ENCODE measurements at places on chromosomes 2 and 18.

GRCh38 chr2:18176679-18177215 is 298.3 kb downstream of the KCNS3 start:
- no peak for DNase-seq

DNA sequence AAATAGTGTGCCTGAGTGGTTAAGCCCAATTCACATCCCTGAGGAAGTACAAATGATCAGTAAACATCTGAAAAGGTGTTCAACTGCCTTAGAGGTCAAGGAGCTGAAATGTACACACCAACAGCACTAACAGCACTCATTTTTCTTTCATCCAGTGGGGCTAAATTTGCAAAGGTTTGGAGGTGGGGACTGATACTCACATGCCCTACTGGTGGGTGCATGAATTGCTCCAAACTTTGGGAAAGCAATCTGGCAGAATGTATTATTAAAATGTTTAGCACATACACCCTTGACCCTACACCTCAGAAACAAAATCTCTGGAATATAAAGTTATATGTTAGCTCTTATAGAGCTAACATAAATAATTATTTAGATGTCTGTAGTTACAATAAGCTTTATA is 19.0 kb upstream of the FAM178B start:
- no peak for DNase-seq

DNA sequence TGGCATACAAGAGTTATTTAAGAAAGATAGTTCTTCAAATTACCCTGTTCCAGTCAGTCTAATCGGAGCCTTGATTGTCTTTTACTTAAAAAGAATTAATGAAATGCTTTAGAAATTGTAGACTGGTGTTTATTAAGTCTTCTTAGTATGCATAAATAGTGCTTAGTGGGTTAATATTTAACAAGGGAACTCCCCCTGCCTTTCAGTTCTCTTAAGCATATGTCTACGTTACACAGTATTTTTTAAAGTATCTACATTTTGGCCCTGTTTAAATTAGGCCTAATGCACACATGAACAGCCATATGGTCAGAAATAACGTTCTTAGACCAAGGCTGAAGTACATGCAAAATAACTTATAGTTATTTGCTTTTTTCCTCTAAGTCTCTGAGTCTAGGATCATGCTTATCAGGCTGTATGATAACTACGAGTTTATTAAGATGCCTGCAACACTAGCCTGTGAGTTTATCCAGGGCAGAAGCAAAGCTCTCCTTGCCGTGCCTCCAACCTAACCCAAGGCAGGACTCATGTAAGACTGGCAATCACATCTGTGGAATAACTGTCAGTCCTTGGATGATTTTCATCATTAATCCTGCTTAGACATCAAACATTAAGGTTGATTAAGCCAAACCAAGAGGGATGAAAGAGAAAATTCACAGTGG is 6.7 kb downstream of the BCL2 start:
- DNase-seq: no peak

GRCh38 chr2:174013315-174013751 is 48.2 kb upstream of the SP3 start:
- DNase-seq: no peak

GRCh38 chr18:30988440-30988839 is 54.1 kb downstream of the DSC3 start:
- DNase-seq: no peak

- DNase-seq: peak; percentile 65
Observed at GRCh38 chr2:172735582-172736423, at the start of gene RAPGEF4. RAPGEF4 (plus strand) TSS chr2:172735845; CDS start chr2:172735984, 139 bp downstream.

DNA sequence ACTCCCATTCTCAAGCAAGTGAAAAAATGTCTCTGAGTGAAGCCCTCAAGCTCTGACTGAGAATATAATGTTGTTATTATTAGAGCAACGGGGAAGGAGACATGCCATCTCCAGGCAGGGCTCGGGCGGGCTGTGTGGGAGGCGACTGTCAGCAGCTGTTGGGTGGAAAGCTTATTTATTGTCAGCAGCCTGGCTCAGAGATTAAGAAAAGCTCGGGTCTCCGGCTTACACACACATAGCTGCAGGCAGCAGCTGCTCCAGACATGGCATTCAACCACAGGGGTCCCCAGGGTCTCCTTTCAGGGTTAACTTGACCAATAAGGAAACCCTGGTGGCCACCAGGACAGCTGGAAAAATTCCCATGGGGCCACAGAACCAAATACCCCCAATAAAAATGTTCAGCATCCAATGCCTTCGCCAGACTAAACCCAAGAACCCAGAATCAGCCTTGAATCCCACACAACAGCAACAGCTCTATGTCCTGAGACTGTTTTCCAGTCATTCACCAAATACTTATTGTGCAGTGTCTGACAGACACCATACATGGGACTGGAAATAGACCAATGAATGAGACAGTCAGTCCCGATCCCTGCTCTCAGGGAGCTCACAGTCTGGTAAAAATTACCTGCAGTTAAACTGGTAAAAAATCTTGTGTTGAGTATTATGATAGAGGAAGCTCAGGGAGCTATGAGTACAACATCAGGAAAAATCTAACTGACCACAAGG is 70.5 kb upstream of the RTN4 start:
- no peak for DNase-seq

GRCh38 chr18:67282796-67283195 is 233.7 kb downstream of the DSEL start:
- DNase-seq: no peak

- DNase-seq: no peak
Observed at GRCh38 chr2:157587576-157587975, 41.1 kb downstream of the ACVR1C start.

DNA sequence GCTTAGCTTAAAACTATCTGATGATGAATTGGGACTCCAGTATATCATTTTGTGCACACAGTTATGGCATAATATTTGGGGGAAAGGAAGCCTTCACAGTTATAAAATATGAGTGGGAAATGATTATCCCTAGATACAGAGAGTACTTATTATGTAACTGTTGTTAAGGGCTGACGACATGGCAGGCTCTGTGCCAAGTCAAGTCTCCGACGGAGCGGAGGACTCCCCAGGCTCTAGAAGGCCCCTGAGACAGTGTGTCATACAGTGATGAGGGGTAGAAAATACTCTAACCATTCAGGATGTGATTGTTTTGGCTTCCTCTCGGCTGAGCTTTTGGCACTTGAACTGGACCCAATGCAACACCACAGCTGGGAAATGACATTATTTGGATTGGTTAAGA is 211.8 kb downstream of the SLC8A1 start:
- DNase-seq: peak; percentile 59

DNA sequence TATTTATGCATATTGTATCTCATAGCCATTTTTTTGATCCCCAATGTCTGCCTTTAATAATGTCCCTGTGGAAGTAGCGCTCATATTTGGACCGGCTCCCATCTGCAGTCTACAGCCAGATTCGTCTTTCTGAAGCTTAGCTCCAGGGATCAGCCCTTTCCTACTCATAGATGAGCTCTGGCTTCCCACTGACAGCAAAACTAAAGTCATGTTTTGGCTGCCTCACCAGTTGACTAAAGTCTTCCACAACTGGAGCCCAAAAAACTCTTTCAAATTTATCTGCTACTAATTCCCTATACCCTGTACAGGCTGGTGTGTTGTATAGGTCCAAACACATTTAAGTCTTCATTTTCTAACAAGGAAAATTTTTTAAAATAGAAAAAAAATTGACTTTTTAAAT is 294.2 kb upstream of the HNMT start:
- no peak for DNase-seq

- DNase-seq: no peak
Observed at GRCh38 chr18:40984856-40985255, 970.2 kb upstream of the PIK3C3 start.

DNA sequence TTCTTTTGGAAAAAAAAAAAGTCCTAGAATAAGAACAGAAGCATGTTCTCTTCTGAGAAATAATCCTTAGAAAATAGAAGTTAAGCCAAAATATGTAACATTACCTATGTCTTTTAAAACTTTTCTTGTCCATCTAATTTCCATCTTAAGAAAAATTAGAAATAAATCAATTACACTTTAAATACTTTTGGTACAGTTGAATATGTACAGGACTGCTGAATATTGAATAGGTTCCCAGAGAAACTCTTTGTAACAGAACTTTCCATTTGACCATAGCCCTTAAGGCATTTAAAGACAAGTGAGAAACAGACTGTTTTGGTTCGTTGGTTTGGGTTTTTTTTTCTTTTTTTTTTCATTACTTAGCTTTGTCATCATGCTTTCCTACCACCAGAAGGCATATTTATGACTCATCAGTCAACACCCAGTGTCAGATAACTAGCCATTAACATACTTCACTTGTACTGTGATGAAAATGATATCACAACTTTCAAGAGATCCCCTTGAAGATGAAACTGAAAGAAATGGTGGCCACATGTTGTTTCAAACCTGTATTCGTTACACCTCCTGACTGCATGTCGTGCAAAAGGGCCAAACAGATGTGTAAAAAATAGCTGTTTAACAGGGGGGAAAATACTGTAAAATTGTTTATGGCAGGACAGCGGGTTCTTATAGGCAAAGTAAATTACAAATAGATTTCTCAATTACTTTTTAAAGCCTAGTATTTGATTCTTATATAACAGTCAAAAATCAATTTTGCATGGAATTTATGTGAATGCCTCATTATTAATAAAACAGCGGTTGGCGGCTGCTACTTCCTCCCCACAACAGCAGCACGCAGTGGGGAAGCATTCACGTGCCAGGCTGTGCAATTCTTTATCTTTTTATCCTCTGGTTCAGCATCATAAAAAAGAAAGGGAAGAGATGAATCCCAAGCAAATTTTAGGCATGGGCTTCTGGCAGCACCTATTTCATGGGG is 280.7 kb upstream of the HNRNPA3 start:
- DNase-seq: no peak

- DNase-seq: no peak
Observed at GRCh38 chr2:159010963-159011362, 42.5 kb downstream of the TANC1 start.

DNA sequence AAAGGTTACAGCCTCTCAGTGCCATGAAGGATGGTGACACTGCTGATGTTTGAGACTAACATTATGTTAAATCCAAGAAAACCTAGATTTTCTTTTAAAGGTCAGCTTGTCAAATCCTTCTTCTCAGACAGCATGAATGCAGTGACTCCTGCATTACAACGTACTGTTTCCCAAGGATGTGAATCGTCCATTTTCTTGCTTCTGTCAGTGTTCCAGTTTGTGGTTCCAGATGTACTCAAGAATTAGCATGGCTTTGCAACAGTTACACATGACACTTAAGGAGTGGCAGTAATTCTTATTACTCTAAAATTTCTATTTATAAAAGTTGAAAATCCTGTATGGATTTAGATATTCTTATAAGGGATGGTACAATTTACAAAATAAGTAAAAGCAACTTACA is 1.5 kb upstream of the TTC39C start:
- no peak for DNase-seq

DNA sequence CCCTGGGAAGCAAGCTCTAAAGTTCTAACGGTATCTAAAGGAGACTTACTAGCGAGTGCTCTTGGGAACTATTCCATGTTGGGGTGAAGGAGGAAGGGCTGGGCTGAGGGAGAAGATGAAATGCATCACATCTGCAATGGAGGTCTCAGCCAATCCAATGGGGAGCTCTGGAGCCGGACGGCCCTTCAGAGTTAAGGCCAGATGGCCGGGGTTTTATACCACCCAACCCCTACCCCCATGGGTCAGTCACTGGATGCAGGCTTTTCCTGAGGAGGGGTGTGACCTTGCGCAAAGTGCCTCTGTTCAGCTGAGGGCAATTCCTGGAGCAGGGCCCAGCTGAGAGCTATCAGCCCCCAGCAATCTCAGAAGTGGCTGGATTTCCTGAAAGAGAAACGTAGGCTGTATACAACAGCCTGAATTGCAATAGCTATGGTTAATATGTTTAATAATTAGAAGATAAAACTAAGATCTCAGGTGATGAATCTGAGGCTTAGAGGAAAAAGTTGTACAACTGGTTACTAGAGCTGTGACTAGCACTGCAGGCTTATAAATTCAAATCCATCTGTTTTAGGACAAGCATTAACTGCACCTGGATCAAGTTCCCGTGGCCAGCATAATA is 21.6 kb downstream of the EIPR1 start:
- no peak for DNase-seq

DNA sequence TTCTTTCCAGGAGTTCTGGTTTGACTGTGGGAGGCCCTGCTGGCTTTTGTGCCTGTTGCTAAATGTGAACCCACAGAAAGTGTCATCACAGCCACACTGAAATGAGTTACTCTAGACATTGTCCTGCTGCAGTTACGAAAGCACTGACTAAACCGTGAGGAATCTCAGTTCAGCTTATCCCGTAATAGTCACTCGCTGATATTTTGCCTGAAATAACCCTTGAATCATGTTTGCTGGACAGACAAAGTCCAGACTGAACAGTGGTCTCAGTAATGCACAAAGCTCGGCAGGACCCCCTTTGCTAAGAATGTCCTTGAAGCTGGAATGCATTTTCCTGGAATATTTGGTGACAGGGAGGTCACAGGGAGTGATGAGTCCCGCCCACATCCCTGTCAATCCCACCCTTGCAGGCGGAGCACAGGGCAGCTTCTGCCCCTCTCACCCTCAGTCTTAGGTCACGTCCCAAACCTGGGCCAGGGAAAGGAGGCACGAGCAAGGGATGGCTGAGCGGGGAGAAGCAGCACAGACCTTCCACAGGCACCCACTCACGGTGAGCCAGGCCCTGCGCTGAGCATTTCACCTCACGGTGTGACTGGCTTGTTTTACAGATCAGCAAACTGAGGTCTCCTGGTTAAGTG is 53.4 kb downstream of the ADI1 start:
- DNase-seq: no peak

DNA sequence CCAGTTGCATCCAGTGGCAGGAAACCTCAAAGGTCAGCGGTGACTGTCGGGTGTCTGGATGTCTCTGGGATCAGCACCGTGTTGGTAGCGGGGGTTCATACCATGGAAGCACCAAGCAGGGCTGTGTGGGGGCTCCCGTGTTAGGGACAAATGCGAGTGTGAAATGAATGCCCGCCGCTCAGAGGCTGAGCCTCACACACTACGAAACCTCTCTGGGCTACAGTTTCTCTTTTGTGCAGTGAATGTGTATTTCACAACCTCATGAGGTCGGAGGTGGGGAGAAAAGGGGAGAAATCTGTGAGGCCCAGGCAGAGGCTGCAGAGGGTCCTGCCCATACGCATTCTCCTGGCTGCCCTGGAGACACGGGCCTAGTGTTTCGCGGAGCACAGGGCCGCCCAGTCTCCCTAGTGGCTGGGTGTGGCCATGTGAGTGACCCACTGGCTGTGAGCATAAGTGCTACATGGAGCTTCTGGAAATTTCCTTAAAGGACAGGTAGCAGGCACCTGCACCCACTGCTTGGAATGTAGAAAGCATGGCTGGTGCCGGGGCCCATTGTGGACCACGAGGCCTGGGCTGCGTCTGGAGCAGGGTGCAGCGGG is 138.0 kb upstream of the GLI2 start:
- DNase-seq: no peak

GRCh38 chr2:218093879-218094278 is 24.8 kb downstream of the RUFY4 start:
- no peak for DNase-seq

DNA sequence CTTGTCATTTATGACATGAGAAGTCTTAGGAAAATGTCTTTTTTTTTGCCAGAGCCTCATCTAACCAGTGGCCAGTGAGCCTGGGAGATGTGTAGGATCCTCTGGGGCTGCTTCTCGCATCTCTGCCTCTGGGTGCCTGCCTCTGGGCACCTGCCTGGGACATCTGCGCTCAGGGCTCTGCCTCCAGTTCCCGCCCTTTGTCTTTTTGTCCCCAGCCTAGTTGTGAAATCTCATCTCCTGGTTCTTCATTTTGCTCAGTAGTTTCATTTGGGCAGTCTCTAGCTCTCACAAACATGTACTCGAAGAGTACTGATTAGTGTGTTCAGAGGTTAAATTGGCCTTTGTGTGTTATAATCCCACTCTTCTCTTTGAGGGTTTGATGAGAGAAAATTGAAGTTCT is 92.0 kb downstream of the LTBP1 start:
- no peak for DNase-seq
